Stimulated activated CD8-positive, alpha-beta memory T cell treated with anti-CD3 and anti-CD28 coated beads, Interleukin-4, amount 100 ng/mL, for 24 hours (primary cell): ENCODE measurements at places on chromosomes 7 and 10.
A peak's percentile ranks its signal among the peaks of the same experiment; 100 is the strongest.

GRCh38 chr7:91325726-91326125, 61.5 kb downstream of the FZD1 start:
- DNase-seq, result no peak

GRCh38 chr7:129742256-129742655, 130.7 kb downstream of the NRF1 start:
- no peak for DNase-seq

- DNase-seq, result no peak
Measured at GRCh38 chr10:507908-508444, 181.5 kb downstream of the DIP2C start.

- no peak for DNase-seq
Measured at GRCh38 chr7:93515144-93515543, 59.4 kb downstream of the CALCR start.

DNA sequence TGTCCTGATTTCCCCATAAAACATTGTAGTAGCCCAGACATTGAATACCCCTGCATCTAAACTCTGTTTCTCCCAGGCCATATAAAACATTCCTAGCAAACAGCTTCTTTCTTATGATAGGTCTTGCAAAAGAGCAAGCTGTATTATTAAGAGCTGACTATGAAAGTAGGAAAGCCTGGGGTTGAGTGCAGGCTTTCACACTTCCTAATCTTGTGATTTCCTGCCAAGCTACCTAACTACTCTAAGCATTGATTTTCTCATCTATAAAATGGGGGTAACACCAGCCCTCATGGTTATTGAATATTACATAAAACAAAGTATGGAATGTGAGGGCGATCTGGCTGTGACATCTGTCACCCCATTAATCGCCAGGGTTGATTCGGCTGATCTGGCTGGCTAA, 81.8 kb downstream of the ZNF277 start:
- DNase-seq, result no peak

DNA sequence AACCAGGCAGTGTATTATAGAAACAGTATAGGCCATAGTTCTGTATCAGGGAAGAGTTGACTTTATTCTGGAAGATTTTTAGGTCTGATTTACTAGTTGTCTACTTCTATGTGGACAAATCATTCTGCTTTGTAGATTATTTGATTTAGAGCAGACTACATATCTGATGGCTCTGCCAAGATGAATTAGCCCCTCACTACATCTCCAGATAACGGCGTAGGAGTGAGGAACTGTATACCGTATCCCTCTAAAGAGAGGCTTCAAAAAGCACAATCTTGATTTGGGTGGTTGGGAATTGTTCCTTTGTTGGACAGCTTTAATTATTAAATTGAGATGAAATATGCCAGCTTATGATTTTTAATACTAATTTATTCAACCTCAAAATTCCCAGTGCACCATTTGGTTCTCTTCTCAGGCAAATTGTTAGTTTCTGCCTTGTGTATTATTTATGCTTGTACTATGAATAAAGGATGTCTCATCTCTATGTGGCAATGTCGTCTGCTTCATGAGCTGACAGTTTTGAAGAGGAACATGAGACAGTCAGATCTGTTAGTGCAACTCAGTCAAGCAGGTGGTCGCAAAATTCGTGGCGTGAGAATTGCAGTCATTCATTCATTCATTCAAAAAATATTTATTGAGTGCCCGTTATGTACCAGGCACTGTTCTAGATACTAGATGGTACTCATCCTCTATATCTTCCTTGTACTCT, 422.8 kb downstream of the EXOC4 start:
- DNase-seq, result no peak

GRCh38 chr10:42992957-42993390, 83.9 kb upstream of the RET start:
- DNase-seq, result no peak

DNA sequence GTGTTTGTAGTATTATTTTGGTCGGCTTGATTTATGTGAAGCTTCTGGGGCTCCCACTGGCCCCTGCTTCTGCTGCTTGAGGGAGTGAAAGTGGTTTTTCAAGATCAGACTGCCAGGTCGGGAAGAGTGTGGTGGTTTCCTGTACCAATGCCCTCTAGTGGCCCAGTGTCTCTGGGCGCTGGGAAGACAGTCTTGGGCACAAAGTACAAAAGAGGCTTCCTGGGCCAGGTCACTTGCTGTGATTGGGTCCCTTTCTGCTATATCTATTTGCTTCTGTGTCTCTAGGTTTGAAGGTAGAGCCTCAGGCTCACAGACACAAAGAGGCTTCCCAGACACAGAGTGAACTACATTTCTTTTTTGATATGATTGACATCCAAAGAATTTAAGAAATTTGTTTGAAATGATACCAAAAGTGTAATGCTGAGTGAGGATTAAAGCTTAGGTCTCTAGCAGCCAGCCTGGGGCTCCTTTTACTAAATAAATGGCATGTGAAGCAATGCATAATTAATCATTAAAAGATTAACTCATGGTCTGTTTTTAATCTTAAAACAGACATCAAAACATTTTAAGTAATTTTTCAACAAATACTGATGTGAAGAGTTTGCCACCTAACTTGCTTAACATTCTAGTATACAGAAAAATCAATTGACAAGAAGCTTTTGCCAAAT, 36.3 kb downstream of the ABCB1 start:
- DNase-seq, result peak; percentile 5
